ENCODE measurements at places on chromosomes 6 and 20.

- DNase-seq = no peak
Observed at GRCh38 chr6:116568821-116569755, 2.2 kb upstream of the RWDD1 start.

DNA sequence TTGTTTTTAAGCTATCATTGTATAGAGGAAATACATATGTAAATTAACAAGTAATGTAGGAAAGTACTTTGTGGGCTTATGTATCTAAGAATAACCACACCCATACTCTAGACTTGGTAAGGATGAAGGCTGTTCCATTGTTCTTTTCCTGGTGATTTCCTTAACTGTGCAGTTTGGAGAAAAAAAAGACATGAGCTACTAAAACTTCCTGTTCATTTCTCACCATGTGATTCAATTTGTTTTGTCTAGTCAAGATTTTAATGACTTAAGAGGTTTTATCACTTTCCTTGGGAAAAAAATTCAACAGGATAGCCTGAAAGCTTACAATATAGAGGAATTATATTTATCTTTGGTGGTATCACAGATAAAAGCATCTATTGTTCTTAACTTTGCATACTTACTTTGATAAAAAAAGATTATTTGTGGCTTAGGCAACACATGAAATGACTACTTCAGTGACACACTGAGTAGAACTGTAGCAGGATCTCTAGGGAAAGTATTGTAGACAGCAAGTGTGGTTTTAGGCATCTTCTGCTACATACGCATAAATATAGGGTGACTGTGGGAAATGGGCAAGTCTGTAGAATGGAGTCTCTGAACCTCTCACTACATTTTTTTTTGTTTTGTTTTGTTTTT lies 80.3 kb downstream of the GJA1 start:
- no peak for DNase-seq

- DNase-seq = no peak
Observed at GRCh38 chr6:162438980-162439379, 288.6 kb downstream of the PRKN start.

GRCh38 chr20:48621376-48622078 lies 206.3 kb downstream of the PREX1 start:
- DNase-seq = no peak

GRCh38 chr6:170274713-170275560 lies 15.9 kb downstream of the DLL1 start:
- no peak for DNase-seq

DNA sequence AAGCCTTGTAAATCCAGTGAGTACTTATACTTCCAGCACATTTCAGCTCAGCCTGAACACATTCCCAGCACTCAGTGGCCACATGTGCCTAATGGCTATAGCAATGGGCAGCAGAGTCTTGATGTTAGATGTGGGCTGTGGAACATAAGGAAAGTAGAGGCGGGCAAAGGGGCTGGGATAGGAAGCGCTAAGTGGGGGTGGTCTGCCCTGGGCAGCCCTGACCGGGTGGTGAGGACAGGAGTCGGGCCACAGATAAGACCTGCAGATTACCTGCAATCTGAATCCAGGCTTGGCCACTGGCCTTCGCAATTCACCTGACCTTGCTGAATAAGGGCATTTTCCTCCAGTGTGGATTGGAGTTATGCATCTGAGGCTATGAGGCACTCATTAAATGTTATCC lies 11.1 kb upstream of the HMGA1 start:
- no peak for DNase-seq

DNA sequence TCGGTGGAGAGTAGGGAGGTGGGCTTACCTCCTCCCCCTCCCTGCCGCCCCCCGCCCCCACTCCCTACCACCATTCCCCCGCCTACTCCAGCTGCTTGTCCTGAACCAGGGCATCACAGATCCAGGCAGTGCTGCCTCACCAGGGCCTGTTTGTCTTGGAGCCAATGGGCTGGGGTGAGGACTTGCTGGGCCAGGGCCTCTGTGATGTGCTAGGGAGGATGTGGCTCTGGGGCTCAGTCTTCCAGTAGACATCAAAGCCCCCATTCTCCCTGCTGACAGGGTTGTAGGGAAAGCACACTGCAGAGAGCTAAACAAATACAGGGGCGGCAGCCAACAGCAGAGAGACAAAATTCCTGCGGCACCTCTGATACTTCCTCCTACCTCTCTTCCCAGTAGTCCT lies 48.2 kb upstream of the NXT1 start:
- DNase-seq = no peak

- no peak for DNase-seq
Observed at GRCh38 chr6:101392586-101393230, 800 bp upstream of the GRIK2 start.

DNA sequence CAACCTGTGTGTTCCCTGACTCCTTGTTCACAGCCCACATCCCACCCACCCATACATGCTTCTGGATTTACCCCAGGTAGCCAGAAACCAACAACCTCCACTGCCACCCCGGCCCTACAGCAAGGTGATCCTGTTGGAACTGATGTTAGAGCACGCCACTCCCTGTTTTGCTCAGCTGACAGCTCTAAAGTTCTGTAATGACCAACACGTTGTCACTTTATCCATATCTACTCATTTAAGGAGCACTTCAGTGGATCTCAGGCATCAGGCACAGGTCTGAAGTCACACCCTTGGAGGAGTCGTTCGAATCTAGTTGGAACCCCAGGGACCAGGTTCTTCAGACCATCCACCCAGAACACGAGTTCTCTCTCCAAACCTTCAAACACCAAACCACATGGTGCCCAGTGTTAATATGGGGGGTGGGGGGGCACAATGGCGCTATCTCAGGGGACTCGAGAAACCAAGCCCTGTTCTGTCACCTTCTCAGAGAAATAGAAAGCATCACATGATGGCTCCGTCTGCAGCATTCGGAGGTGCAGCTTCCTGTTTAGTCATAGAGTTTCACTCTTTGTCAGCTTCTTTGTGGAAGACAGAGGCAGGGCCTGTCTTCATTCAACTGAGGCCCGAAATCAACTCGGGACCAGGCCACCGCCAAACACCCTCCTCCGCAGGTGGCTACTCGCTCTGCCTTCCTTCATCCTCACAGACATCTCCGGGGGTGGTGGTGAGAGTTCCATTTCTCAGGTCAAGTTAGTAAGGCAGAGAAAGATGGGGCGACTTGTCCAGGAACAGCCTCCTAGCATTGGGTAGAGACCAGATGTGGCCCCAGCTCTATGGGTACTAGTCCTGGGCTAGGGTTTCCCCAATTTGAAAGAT lies 142.2 kb downstream of the NFATC2 start:
- DNase-seq = no peak

All from COR-L47 (cell line).